ENCODE measurements at places on chromosomes 7 and 10. TPM values are rescaled to one million over a fixed set of nuclear protein-coding genes. Genes with fewer than 3 reads are reported as not detected.
A peak's percentile ranks its signal among the peaks of the same experiment; 100 is the strongest.

GRCh38 chr10:77741746-77742145, 104.1 kb upstream of the KCNMA1 start:
- no peak for DNase-seq

The FAM24B gene
- total RNA-seq: 12.6 TPM

DNA sequence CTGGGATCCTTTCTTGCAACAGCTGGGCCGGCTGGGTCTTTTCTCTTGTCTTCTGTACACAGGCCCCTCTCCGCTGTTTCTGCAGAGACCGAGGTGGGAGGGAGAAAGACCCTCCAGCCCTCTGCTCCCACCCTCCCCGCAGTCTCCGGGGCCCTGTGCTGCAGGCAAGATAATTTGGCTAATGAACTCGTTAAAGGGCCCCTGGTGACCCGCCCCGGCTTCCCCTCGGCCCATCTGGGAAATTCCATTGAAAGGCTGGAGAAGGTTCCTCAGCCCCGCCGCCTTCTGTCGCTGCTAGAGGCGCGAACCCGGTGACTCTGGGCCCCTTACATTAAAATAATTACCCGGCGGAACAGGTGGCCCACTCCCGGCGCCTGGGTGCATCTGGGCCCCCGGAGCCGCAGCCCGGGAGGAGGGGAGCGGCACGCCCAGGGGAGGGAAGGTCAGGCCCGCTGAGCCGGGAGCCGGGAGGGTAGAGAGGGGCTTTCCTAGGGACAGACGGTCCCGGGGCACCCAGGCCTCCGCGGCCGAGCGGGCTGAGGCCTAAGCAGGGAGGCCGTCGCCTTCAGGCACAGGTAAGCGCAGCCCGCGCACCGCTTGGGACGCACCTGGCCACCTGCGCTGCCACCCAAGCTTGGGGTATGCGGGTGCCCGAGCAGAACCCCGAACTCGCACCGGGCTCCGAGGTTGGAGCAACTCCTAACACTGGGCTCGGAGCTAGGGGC, 7.3 kb upstream of the MNX1 start:
- no peak for DNase-seq

The TAS2R3 gene
- total RNA-seq: 12.3 TPM

The HPS6 gene
- total RNA-seq: 19.6 TPM

- DNase-seq: peak; percentile 54
These were observed 4.6 kb downstream of the TRPV6 start for GRCh38 chr7:142880876-142881505.

DNA sequence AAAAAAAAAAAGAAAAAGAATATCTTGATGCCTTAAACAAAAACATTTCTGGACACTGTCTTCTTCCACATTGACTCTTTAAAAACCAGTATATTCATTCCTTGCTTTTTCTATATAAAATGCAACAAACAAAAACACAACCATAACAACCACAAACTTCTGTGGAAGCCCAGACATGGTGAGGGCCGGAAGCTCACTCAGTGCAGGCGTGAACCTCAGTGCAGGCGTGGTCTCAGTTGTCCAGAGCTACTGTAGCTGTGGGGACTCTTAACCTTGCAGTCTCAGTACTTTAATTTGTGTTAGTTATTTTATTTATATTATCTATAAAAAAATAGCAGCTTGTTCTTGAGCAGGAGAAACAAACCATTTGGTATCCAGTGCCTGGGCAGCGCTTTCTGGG, 131.8 kb downstream of the DOCK1 start:
- peak; percentile 1 for DNase-seq

- no peak for DNase-seq
These were observed 5.9 kb downstream of the SAP25 start for GRCh38 chr7:100567751-100568175.

- DNase-seq: peak; percentile 29
These were observed 9.5 kb downstream of the CPED1 start for GRCh38 chr7:120997882-120998474.

The HMX3 gene
- total RNA-seq: 0.55 TPM

DNA sequence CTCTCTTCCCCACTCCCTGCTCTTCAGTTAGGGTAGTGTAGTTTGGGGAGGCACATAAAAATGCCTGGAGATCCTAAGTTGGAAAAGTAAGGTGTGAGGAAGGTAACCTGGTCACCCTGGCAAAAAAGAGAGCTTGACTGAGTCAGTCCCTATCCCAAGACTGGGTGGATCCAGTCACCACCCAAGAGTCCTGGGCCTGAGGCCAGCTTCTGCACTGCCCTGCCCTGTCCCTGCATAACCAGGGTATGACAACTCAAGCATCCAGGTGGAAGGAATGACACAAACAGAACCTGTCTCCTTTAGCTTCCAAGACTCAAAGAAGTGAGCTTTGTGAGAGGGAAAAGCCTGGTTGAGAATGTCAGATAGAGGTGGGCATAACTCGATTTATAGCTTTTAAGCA, 26.9 kb upstream of the SORBS1 start:
- DNase-seq: no peak

- peak; percentile 29 for DNase-seq
These were observed 4.5 kb downstream of the TNS3 start for GRCh38 chr7:47577321-47577919.

DNA sequence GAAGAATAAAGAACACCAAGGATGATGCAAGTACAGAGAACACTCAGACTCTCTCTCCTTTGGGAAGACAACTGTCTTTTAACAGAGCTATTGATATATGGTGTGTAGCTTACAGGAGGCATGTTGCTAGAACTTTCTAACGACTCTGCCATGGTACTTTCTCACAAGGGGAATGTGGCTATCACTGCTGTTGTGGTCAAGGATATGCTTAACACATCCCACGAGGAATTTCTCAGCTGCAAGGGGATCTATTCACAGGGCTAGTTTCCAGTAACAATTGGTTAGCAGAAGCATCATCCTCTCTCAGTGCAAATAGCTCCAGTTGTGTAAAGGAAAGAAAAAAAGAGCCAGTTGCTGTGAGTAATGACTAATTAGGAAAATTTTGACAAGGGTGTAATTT, 826.0 kb downstream of the SORCS1 start:
- no peak for DNase-seq

The PSPH gene
- total RNA-seq: 18.4 TPM

GRCh38 chr7:25847336-25848070, 304.5 kb upstream of the NFE2L3 start:
- no peak for DNase-seq

- DNase-seq: peak; percentile 75
These were observed 165.6 kb upstream of the KMT2E start for GRCh38 chr7:104848138-104848990.

DNA sequence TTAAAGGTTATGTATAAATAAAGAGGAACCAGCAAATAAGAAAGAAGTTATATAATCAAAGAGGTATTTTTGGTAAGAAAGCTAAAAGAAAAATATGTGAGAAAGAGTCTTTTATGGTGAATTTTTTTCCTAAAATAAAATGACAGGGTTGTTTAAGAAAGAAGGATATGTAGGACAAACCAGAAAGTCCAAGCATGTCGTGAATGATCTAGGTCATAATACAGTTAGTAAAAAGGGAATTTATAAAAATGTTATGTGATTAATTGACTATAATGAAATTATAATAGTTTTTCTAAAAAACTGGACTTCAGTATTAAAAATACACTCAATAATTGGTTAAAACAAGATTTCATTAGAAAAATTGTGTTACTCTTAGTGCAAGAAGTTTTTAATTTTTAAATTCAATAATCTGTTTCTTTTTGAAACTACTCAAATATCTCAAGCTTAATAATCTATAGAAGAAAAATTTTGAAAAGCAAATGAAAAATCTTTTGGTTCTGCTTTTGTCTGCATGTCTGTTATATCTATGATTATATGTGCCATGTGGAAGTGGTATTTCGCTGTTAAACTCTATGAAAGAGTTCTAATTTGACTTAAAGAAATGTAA, 23.3 kb downstream of the AVL9 start:
- no peak for DNase-seq

GRCh38 chr10:87752566-87752965, 65.5 kb downstream of the ATAD1 start:
- DNase-seq: no peak

GRCh38 chr7:33813331-33813730, 92.0 kb upstream of the BMPER start:
- no peak for DNase-seq

The PLXNA4 gene
- 5.5 TPM for total RNA-seq

DNA sequence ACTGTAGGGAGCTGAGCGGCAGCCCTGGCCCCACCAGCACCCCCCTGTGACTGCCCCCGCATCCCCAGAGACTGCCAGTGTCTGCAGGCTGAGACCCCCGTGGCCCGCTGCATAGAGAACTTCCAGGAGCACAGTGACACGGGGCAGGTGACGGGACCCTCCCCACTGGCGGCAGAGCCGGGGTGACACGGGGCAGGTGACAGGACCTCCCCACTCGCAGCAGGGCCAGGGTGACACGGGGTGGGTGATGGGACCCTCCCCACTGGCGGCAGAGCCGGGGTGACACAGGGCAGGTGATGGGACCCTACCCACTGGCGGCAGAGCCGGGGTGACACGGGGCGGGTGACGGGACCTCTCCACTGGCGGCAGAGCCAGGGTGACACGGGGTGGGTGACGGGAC, 2.3 kb downstream of the GPER1 start:
- DNase-seq: no peak

The NAT16 gene
- total RNA-seq: 0.50 TPM

The AKR1D1 gene
- total RNA-seq: 1.3 TPM

GRCh38 chr10:6313111-6313895, 110.6 kb downstream of the PFKFB3 start:
- DNase-seq: no peak

DNA sequence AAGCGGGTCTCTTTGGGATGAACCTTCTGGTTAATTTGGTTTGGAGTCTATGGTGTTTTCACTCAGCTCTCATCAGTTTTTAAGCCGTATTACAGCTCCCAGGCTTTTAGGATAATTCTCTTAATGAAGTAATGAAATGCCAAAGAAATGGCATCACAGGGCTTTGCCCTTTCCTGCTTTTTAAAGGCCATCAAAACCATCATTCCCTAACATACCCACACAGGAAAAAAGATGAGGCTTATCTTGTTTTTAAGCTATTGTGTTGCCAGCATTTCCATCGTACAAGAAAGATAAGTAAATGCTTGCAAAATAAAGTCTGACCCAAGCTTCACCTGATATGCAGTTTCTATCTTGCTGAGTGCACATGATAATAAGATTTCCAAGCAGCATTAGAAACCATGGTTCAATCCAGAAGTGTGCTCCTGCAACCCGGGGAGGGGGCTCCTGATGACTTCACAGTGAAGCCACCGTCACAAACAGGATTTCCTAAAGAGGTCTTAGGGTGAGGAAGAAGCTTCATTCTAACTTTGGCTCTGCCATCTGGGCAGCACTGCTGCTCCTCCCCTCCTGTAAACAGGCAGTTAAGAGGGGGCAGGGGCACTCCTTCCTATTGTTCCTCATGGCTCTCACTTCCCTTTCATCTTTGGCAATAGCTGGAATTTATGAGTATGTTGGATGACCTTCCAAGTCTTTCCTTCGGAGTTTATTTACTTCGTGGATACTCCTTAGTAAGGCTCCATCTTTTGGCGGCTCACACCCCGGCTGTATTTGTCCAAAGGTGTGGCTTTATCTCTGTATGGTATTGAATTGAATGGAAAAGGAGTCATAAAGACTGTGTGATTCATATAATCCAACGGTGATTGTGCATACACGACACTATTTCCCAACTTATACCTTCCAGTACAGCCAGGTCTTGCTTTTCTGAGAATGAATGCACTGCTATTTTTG, 55.2 kb upstream of the FAM133B start:
- no peak for DNase-seq

DNA sequence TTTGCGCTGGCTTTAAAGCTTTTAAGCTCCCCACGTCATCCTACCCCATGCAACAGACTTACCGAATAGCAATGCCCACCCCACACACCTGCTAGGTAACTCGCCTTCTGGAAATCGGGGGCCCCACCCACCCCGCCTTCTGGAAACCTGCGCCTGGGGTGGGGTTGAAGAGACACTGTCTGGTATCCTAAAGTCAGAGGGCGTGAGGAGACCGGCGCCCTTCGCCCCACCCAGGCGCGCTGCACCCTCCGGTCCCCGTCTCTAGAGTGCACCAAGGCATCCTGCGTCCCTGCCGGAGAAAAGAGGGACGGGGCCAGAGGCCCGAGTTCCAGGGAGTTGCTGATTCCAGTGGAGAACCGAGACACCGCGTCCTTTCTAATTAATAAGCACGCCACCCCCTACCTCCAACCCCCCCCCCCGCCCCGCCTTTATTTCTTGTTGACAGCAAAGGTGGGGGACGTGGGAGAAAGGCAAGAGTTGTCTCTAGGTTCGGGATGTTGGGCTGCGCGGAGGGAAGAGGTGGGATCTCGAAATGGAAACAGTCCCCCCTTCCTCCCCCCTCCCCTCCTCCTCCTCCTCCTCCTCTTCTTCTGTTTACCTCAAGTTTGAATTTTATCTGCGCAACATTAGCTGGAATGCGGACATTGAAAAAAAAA, 220.9 kb upstream of the MKLN1 start:
- peak; percentile 70 for DNase-seq
